AG09309 (cell line): ENCODE measurements at places on chromosomes 7 and 10.

DNA sequence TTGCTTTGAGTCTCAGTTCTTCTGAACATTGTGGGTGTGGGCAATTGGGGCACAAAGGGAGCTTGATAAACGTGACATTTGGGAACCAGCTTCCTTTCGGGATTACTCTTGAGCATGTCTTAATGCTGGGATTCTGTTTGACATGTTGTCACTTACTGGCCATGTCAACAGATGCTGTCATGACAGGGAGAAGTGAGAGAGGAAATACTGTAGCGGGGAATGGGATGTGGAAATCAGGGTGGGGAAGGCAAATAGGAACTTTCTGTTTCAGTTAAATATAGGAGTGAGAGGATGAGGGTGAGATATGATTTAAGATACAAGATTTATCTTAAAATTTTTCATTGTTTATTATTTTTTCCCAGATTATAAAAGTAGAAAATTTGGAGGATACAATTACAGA lies 83.9 kb downstream of the SEC23IP start:
- DNase-seq = no peak

DNA sequence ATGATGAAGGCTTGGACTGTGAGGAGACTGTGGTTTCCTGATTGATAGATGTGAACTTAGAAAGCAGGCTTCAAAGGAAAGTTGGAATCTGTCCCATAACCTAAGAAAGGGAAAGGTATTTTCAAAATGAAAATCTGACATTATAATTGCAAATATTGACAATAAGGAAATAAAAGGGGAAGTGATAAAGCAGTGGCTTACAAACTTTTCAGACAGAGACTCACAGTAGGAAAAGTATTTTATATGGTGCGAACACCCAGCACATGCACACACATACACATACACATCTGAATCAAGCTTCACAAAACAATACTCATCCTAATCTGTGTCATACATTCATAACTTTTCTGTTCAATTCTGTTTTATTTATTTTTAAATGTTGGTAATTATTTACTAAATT lies 4.8 kb downstream of the PON1 start:
- no peak for DNase-seq

GRCh38 chr7:110557-111232 lies 81.7 kb upstream of the FAM20C start:
- no peak for DNase-seq

- no peak for DNase-seq
These were observed 72.7 kb downstream of the STK17A start for GRCh38 chr7:43655584-43655983.

GRCh38 chr7:29955799-29956486 lies 33.7 kb downstream of the SCRN1 start:
- DNase-seq = no peak

DNA sequence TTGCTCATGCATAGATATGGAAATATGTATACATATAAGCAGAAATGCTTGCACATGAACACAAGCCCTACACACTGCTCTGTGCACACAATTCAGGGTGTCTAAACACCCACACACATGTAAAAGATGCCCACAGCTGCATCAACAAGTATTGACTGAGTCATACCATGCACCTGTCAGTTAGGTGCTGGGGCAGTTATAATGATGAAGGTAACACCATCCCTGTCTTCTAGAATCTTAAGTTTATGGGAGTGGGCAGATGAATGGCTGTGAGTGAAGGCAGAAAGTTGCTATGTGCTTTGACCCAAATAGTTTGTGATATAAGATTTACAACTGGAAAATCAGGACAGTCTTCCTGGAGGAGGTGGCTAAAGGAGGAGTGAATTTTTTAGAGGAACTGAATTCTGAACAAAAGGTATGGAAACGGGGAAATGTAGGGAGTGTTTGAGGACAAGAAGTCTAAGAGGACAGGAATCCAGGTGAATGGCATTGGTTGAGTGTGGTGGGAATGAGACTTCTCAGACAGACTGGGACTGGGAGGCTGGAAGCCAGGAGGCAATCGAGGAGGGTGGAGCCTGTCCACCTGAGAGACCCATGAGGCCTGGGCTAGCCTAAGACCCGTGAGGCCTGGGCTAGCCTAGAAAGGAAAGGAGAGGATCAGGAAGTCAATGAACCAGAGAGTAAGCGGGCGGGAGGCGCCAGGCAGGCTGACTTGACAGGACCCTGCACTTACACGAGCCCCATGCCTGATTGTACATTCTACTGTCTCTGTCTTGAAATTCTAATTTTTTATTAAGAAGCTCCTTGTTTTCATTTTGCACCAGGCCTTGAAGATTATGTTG lies 20.7 kb downstream of the POLL start:
- no peak for DNase-seq

DNA sequence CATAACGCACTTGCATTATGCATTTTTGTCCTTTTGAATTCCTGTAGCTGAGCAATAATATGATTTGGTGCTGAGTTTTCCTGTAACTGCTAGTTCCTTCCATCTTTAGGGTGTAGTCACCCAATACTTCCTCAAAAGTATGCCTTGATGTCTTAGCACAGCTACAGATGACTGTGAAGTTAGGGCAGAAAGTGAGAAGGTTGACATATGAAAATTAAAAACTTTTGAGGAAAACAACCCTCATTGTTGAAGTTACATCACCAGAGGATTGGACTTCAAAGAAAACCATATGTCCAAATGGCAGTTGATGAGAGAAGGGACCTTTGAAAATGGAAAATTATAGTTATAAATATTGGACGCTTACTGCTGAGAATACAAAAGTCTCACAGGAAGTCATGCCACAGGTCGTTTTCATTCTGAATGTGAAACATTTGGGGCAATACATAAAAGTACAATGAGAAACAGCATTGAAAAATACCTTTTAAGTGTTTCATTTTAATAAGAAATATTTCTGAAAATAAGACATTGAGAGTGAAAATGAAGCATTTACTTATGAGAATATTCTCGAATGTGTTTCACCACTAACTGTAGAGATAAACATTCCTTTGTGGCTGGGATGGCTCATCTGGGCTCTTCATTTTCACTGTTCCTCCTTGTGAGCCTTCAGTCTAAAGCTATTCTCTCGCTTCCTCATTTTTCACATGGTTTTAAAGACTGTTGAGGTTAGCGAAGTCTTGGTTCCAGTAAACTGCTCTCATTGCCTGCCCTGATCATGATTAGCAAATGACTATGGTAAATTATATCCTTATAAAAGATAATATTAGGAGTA lies 61.4 kb upstream of the NME8 start:
- no peak for DNase-seq

GRCh38 chr7:42495256-42495655 lies 258.2 kb upstream of the GLI3 start:
- DNase-seq = no peak

- DNase-seq = no peak
These were observed 63.1 kb downstream of the BLNK start for GRCh38 chr10:96208271-96208670.

DNA sequence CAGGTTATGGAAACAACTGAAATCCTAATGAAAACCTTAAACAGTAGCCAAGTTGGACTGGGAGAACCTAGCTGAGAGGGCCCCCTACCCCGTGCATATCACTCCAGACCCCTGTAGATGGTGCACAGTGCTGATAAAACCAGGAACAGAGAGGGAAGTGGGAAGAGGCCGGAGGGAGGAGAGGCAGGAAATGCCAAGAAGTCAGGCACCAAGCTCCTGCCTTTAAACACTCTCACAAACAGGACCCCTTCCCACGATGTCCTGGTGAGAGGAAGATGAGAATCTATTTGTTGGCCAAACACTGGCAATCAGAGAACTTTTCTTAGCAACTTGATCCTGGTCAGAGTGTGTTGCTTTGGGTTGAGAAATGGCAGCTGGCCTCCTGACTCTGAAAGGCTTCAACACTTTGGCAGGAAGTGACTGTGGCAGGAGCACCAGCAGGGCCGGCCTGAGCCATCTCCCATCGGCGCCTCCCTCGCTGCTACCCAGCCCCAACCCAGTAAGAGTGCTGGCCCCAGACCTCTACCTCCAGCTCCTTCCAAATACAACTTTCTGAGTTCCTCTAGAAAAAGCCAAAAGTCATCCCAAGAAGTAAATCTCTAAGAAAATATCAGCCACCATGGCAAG lies 39.5 kb downstream of the GSDME start:
- no peak for DNase-seq

- DNase-seq = no peak
These were observed 410.2 kb upstream of the KLF6 start for GRCh38 chr10:4195213-4195612.

DNA sequence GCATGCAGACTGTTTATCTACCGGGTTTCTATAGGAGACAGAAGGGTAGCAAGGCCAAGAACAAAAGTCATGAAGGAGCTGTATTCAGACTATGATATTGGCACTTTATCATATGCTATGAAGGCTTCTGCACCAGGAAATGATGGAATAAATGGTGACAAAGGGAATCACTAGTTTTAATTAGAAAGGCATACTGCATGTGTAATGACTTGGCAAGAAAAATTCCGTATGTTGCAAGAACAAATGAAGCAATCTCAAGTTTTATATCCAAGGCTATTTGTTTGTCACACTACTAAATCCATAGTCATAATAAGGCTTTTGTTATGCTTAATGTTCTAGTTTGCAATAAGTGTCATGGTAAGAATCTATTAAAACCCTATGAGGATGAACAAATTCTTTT lies 230.9 kb downstream of the ZEB1 start:
- DNase-seq = peak; percentile 38

GRCh38 chr10:49070701-49071100 lies 44.6 kb downstream of the VSTM4 start:
- DNase-seq = no peak

DNA sequence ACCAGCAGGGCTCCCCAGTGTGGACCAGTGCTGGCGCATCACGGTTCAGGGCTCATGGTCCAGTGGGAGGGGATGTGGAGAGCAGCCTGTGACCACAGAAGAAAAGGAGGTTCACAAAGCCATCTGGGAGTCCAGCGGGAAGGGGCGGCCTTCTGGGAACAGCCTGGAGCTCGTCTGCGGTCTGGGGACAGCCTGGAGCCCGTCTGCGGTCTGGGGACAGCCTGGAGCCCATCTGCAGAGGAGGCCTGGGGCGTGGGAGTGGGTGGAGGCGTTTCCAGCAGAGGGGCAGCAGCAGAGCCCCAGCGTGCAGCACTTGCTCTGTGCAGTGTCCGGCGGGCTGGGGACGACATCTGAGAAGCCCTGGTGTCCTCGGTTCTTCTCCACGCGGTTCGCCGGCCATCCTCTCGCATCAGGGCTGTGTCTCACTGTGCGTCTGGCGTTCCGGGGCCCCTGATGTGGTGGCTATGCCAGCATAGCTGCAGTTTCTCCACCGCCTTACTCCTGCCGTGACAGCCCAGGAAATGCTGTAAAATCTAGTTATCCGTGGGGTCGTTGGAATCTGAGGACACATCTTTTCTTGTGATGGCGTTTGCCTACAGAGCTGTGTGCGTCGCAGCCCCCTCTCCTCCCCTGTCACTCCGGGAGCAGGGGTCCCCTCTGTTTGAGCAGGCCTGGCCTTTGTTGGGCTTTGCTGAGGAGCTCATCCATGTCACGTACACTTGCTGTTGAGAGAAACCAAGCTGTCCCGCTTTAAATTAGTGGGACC lies 104.6 kb downstream of the INPP5A start:
- no peak for DNase-seq
